ENCODE measurements at places on chromosomes 13 and 19.

DNA sequence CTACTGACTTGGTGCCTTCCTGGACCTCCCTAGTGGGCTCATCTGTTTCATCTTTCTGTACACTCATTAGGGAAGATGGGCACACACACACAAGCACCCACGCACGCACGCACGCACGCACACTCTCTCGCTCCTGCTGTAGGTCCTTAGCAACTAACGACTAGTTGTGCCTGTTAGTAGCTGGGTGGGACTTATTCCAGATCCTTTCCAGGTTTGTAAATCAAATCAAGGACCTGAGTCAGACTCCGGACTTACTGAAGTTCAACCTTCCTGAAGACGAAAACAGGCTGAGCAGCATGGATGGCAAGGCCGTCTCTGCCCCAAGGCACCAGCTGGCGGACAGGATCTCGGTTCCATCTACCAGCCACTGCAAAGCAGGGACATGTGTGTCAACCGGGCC, 76.2 kb downstream of the SLC15A1 start:
- no peak for DNase-seq

DNA sequence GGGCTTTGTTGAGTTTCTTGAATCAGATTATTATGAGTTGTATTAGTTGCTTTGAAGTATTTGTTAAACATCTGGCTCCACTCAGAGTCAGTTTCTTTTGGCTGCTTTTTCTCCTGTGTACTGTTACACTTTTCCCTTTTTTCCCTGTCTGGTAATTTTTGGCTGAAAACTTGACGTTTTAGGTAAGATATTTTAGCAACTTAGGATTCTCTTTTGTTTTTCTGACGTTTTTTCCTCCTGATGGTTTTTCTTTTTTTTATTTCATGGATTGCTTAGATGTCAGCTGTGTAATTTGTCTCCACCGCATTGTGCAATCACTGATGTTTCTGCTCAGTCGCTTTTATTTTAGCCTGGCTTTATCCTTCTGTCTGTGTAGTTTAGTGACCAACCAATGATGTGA, 20.7 kb downstream of the RFC3 start:
- peak; percentile 45 for DNase-seq

- DNase-seq, result peak; percentile 44
Measured at GRCh38 chr13:80337288-80338081, 3.4 kb downstream of the SPRY2 start.

GRCh38 chr13:26540334-26540733, 17.1 kb upstream of the WASF3 start:
- DNase-seq, result no peak

DNA sequence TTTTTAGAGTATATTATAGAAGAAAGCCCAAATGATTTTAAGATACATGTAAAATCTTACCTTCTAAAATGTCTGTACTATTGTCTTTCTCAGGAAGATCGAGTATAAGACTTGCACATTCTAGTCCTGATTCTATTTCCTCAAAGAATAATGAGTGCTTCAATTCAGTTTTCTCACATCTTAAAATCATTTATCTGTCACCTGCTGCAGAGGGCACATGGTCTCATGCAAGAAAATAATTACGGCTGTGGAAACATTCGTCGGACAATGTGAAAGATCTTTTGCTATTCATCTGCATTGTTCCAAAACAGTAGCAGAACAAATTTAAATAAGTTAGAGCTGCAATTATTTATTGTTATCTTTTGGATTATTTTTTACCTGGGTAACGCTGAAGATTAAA, 1403.5 kb downstream of the PCDH9 start:
- no peak for DNase-seq

- no peak for DNase-seq
Measured at GRCh38 chr19:28457620-28458019, 755.3 kb downstream of the UQCRFS1 start.

- DNase-seq, result peak; percentile 25
Measured at GRCh38 chr19:1945899-1946298, 4.9 kb downstream of the CSNK1G2 start.

DNA sequence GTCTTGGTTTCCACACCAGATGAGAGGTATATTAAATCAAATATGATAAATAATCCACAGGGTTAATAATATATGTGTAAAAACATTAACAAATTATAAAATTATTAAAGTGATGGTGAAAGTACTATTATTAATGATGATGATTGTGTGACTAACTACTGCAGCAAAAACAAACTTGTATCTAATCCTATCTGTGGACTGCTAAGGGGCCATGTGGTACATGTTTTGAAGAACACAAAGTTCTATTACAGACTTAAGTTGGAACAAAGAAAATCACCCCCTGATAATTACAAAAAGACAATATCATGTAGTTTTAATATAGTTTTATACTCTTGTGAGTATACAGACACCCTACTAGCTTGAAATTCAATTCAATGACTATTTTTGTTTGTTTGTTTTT, 504.2 kb upstream of the NBEA start:
- DNase-seq, result no peak

- DNase-seq, result no peak
Measured at GRCh38 chr19:18488403-18488723, 33.5 kb downstream of the ELL start.

- DNase-seq, result peak; percentile 20
Measured at GRCh38 chr19:40416918-40417642, 3.9 kb upstream of the PRX start.

- no peak for DNase-seq
Measured at GRCh38 chr13:73039201-73040108, 19.4 kb upstream of the KLF5 start.

DNA sequence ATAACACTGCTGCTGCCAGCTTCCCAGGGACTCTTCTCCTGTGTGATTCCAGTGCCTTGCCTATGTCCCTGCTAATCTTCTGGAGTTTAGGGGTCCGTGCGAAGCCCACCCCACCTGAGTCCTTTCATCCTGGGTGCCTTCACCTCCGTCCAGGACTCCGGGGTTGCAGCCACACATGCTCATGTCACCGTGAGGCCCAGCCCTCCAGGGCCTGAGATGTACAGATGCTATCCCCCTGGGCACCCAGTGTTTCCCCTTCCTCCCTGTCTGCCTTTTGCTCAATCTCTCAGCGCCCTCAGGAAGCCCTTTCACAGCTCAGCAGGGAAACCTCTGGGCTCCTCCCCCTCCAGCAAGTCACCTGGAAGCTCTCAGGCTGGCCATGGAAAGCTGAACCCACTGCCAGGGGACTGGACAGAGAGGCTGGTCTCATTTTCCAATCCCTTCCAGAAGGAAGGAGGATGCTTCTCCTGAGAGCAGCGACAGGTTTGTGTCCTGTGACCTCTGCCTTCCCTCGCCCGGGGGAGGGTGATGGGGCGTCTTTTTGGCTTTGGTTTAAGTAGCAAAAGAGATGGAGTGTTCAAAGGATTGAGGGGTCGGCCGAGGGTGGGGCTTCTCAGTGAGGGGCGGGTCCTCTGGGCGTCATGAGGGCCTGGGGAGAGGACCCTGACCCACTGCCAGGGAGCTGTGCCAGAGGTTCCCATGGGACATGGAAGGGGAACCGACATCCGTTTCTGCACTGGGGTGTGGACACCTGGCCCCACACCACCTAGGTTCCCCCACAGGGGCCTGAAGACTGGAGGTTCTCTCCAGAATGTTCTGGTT, 30.8 kb upstream of the TFDP1 start:
- DNase-seq, result no peak

DNA sequence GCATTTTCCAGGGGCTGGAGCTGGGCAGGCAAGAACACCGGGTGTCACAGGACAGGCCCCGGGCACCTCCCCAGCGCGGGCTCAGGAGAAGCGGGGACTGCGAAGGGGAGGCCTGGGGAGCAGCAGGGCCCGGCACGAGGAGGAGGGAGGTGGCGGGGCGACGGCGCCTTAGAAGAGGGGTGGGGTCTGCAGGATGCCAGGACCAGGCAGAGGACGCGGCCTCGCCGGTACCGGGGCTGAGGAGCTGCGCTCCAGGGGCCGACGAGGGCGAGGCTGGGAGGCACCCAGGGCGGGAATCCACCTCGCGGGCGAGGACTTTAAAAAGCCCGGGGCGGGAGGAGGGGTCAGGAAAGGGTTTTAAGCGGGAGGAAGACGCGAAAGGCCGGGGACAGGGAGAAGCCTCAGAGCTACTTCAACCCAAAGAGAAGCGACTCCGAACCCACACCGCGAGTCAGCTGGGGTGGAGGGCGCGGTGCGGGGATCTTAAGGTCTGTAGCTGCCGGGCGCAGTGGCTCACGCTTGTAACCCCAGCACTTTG, 665 bp downstream of the ZNF347 start:
- DNase-seq, result peak; percentile 23

DNA sequence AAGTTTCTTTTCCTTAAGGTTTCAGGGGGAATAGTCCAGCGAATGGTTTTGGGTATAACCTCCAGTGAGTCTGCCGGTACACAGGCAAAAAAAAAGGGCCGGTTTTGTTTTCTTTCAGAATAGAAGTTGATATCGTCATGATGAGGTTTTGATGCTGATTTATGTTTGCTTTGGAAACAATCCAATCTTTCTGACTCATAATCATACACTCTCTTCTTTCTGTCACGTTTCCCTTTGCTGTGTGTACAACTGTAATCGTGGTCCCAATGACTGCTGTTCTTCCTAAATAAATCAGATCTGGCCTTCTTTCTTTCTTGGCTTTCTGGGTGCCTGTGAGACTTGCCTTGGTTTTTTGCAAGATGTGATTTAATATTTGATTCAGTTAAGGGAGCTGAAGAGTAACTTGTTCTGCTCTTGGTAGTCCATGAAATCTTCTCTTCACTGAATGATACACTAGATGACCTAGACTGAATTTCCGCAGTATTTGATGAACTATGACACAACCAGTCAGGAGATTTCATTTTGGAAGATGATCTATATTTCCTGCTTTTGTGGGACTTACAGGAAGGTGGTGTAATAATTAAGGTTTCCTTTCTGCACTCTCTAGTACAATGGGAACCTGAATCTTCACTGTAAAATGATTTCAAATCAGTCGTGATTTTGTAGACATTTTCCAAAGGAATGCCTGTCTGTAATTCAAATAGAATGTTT, 34.9 kb upstream of the METTL21C start:
- peak; percentile 91 for DNase-seq

GRCh38 chr13:96229356-96229755, 139.4 kb downstream of the HS6ST3 start:
- peak; percentile 28 for DNase-seq

DNA sequence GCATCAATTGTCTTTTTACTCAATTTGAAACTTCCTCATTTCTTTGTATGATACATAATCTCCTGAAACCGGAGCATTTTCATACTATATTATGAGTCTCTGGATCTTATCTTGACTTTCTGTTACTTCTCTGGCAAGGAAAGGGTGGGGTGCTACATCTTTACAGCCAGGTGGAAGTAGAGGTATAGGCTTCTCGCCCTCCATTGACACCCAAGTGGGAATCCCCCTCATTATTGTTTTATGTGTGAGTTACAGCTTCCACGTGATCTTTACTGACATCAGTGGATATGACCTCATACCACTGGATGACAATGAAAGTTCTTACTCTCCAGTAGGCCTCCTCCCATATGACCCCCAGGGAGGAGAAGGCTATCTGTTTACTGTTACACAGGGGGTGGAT, 262.1 kb upstream of the DACH1 start:
- no peak for DNase-seq

DNA sequence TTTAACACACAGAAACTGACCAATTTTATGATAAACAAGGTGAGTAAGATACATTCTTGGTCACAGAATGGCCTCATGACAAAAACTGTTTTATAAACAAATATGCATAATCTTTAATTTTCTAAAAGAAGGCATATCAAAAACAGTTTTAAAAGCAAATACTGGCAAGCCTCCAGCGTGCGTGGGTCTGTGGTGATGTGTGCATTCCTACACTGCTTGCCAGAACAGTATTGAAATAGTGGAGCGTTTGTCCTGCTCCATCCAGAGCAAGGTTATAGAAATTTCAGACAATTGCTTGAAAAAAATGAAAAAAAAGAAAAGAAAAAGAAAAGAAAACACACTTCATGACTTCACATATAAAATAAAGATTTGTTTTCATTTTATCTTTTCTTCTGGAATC, 140.9 kb downstream of the MZT1 start:
- DNase-seq, result peak; percentile 8

- DNase-seq, result no peak
Measured at GRCh38 chr19:16032509-16033135, 43.7 kb upstream of the TPM4 start.

GRCh38 chr13:25992076-25992475, 59.7 kb downstream of the SHISA2 start:
- DNase-seq, result no peak

GRCh38 chr19:4386041-4386782, 14.1 kb downstream of the SH3GL1 start:
- no peak for DNase-seq
